ENCODE measurements at places on chromosomes 12 and 14. TPM values are rescaled to one million over a fixed set of nuclear protein-coding genes. Genes with fewer than 3 reads are reported as not detected.

DNA sequence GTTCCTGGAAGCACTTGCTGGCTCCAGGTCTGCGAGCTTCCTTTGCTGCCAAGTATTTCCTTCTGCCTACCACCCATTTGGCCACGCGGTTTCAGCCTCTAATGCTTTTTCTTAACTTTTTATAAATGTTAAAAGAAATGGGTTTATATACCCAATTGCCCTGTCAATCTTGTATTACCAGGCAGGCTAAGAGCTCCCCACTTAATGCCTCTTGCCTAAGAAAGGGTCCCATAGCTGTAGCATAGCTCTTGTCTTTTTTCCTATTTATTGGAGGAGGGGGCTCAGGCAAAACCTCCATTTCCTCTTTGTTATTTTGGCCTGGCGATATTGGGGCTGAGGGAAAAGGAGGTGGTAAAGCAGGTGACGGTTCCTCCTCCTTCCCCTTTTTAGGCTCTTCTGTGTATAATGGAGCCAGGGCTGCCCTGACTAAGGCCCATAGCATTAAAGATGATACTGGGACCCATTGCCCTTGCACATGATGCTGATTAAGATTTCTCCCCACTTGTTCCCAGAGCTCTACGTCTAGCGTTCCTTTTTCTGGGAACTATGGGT lies 21.6 kb upstream of the BLTP3B start:
- no peak for DNase-seq

DNA sequence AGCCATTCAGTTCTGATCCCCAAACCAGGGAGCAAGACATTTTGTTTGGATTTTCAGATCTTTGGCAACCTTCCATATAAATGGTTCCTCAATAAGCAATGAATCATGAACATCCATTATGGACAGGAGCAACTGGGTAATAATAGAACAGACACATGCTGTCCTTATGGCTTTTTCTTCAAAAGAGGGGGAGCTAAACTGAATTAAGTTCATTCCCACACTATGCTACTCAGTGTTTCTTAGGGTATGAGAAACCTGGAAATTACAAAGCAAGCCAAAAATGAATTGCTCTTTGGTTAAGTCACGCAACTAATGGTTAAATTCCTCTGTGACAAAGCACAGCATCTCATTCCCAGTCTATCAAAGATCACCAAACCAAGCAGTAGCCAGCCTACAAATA lies 51.0 kb downstream of the PTGER2 start:
- no peak for DNase-seq

GRCh38 chr12:109476807-109477184 lies 304 bp downstream of the KCTD10 start:
- no peak for DNase-seq

- no peak for DNase-seq
Measured at GRCh38 chr14:75448209-75448608, 20.4 kb downstream of the JDP2 start.

GRCh38 chr12:73187765-73188164 lies 915.6 kb downstream of the TRHDE start:
- no peak for DNase-seq

GRCh38 chr12:121345151-121345815 lies 6.9 kb downstream of the ANAPC5 start:
- DNase-seq, result no peak

- no peak for DNase-seq
Measured at GRCh38 chr12:89504560-89505346, 19.8 kb downstream of the GALNT4 start.

GRCh38 chr12:56601503-56601902 lies 28.6 kb downstream of the BAZ2A start:
- DNase-seq, result peak; percentile 36

DNA sequence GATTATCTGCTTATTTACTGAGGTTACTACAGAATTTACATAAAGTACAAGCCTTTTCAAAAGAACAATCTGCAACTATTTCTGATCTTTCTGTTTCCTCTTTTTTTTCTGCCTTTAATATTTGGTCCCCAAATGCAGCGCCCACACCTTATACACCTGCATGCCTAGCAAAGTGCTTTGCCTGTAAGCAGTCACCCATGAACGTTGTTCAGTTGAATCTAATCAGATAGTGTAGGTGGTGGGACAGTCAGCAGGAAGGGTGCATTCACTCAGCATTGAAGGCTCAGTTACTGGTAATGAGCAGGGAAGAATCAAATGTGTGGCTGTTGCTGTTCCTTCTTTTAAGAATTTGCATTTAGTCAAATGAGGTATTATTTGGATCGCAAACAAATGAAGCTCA lies 108.4 kb downstream of the GPR135 start:
- DNase-seq, result no peak

- DNase-seq, result no peak
Measured at GRCh38 chr14:65834812-65835211, 422.3 kb downstream of the FUT8 start.

DNA sequence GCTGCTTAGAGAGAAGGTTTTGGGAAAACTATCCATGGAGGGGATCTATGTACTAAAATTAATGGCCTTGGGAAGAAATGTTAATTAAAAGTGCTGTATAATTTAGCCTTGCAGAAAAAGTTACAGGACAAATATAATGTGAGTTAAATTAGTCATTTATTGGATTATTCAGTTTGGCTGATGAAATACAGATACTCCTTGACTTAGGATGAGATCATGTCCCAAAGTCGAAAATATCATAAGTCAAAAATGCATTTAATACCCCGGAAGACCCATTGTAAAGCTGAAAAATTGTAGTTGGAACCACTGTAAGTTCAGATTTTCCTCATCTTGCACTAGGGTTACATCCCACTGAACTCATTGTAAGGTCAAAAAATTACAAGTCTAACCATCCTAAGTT lies 9.7 kb downstream of the RTRAF start:
- DNase-seq, result no peak

DNA sequence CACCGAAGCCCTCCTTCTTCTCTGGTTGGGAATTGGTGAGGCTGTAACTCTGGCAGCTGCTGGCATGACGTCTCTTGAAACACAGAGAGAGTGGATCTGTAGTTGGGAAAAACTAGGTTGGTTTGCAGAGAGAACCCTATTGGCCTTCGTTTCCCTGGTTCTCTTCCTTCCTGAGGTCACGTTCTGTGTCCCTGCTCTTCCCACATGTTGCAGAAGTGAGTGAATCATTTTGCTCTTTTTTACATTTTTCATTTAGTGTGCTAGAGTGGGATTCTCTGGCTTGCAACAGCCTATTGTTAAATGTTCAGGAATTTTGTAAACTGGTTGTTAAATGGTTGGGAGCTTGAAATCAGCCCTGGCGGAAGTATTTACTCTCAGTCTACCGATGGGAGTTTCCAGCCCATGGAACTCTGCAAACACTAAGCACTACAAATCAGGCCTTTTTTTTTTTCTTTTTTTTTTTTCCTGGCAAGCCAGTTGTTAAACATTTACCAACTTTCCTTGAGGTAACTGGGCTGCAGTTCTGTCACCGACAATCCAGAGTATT lies 26.8 kb upstream of the CKAP4 start:
- no peak for DNase-seq

DNA sequence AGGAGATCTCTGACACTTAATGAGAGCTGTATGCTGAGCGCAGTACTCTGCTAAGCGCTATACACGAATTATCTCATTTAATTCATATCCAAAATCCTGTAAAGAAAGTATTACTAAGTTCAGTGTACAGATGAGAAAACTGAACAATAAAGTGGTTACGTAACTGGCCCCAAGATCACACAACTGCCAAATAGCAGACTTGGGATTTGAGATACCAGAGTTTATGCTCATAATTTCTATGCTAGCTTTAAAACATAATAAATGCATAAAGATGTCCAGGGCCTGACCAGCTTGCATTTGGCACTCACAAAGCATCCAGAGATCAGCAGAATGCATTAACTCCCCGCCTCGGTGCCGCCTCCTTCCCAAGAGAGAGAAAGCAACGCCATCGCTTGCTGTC lies 83.2 kb upstream of the PWP1 start:
- DNase-seq, result no peak

Gene TMED8
- 12.6 TPM for total RNA-seq

GRCh38 chr14:103308717-103309616 lies 25.1 kb upstream of the EIF5 start:
- no peak for DNase-seq

Gene TMBIM6
- total RNA-seq, result 395 TPM

GRCh38 chr12:56385873-56386272 lies 23.2 kb upstream of the APOF start:
- DNase-seq, result no peak

GRCh38 chr12:52787324-52788191 lies 8.4 kb downstream of the KRT3 start:
- DNase-seq, result no peak

Gene DLGAP5
- total RNA-seq, result 83.2 TPM

DNA sequence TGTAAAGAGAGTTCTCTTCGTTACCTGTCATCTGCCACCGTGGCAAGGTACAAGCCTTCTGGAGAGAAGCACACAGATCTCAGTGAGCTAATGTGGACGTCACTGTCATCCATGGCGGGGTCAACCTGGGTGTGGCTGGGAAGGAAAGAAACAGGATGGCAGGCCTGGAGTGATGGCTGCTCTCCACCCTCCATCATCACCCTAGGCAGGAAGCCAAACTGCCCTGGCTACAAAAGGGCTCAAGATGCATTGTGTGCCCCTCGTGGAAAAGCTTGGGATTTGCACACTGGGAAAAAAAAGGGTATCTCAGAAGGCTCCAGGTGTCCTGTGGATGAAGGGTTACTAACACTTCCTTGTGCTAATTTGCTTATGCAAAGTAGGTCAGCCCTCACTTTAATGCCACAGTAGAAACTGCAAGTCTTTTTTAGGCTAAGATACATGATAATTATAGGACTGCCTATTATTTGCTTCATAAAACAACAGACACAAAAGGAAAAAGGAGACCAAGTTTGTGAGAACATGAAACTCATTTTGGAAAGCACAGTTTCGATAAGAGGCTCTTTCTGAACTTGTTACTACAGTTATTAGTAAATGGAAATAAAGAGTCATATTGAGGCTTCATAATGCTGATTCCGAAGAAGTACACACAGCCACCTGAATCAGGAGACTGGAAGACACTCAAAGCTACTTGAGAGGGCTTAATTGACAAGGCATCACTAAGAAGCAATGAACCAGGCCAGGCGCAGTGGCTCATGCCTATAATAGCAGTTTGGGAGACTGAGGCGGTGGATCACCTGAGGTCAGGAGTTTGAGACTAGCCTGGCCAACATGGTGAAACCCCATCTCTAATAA lies 18.9 kb downstream of the RFC5 start:
- peak; percentile 26 for DNase-seq

DNA sequence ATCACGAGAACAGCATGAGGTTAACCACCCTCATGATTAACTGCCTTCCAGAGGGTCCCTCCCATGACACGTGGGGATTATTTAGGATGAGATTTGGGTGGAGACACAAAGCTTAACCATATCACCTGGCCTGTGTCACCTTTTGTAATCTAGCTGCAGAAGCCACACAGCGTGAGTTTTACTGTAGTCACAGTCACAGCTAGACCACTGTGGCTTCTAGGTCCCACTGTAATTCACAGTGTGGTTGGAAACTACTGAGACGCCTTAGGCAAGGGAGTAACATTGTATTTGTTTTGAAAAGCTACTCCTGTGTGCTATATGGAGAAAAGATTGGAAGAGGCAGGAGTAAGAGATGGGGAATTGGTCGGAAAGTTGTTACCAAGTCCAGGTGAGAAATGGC lies 46.3 kb upstream of the ASPG start:
- no peak for DNase-seq

Gene SLC6A15
- total RNA-seq, result 0.24 TPM

GRCh38 chr12:64147011-64147631 lies 75.0 kb downstream of the KICS2 start:
- DNase-seq, result no peak

DNA sequence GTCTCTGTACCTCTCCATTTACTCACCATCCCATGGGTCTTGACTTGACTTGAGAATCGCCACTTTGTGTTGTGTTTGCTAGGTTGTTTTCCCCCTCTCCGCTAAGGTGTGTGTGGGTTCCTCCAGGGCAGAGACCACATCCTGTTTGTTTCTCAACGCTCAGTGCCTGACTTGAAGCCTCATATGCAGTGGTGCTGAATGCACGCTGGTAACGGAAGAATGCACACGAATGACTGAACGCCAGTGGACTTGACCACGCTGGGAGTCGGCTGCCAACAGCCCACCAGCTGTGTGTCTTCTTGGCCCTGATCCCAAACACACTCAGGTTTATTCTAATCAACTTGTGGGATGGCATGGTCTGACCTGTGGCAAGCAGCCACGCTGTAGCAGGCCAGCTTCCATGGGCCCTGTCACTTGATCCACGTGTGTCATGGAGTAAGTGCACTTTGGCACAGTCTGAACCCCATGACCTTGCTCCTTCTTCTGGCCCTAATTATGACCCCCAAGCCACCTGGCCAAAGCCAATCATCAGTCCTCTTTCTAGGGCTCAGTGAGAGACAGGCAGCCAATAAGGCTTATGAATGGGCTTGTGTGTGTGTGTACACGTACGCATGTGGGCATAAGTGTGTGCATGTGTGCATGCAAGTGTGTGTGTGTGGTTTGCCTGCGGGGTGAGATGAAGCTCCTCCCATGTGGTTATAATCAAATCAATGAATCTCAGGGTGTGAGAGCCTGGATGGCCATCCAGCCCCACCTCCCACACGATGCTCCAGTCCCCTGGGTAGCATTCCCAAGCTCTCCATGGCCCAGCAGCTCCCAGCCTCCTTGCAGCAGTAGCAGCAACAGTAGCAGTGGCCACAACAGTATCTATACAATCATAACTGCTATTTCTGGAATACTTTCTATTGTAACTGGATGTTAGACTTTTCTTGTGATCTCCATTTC lies 6.4 kb upstream of the TC2N start:
- DNase-seq, result no peak

DNA sequence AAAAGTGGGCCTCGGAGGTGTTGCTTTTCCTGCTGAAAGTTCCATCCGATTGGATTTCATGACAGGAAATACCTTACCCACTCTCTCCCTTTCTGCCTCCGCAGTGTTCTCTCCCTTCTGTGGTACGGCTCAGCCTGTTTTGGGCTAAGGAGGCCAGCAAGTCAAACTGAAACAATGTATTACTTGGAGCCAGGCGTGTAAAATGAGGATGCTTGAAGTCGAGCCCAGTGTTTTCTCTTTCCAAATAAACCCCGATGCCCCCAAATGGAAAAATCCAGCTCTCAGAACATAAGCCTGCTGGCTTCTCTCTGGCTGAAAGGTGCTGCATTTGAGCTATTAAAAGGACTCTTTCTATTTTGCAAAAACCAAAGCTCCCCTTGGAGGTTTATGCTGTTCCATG lies 124.7 kb downstream of the ZNF664 start:
- no peak for DNase-seq

Gene TAS2R10
- 0.66 TPM for total RNA-seq

GRCh38 chr14:100547633-100548294 lies 39.5 kb downstream of the BEGAIN start:
- DNase-seq, result peak; percentile 34

GRCh38 chr12:104505095-104505818 lies 48.5 kb downstream of the CHST11 start:
- DNase-seq, result peak; percentile 58

DNA sequence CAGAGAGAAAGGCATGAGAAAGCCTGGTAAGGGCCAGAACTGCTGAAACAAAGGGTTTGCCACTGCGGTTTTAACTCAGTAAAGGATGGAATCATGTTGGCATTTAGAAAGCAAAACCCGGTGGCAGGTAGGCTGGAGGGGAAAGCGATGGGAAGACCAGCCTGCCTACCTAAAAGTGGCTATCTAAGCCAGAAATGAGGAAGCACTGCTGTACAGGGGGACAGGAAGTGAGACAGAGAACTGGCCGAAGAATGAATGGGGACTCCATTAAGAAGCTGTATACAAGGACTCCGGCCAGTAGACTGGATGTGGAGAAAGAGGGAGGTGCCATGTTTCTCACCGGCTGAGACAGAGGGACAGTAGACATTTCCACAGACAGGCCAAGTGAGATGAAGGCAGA lies 48.2 kb downstream of the PPM1H start:
- DNase-seq, result no peak

Gene DHRS2
- 0.44 TPM for total RNA-seq

Gene OVCH1
- not detected for total RNA-seq

Gene GUCY2C
- not detected for total RNA-seq

All from endothelial cell of umbilical vein (primary cell).